ENCODE measurements at places on chromosomes 13 and 19.

DNA sequence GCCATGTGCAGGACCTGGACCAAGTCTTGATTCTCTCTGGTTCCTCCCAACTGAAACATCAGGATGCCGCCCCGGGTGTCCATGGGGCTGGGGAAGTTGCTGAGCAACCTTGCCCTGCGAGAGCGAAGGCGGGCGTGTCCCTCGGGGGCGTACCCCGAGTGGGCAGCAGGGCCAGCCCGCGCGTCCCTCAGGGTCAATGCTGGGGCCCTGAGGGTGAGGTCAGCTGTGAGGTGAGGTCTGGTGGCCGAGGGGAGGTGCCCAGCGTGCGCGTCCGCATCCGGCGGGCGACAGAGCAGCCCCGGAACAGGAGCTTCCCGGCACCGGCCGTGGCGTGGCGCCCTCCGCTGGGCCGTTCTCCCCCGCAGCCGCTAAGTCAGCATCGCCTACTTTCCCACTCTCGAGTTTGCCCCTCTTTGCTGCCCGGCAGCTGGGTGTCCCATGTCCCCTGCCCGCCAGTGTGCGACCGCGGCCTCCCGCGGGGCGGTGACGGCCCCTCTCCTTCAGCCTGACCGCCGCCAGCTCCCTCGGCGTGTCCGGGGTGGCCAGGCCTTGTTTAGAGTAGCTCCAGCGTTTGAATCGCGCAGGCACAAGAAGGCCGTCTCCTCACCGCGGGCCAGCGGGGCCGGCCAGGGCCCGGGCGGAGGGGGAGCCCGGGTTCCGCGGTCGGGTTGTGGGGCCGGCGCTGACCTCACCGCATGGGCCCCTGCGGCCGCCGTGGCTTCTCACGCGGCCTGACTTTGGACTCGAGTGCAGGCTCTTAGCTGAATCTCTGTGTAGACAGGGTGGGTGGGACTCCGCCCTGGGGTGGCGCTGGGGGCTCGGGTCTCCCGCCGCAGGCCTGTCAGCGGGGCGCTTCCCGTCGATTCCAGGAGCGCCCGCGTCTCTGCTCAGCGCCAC, 33.0 kb downstream of the GJA3 start:
- H3K4me1 ChIP-seq = peaks cover 7% of the 10 kb centered on the region
- no peak overlapping the region for H3K27ac ChIP-seq
- peak overlapping the region; percentile 86 for H3K4me3 ChIP-seq
- H3K36me3 ChIP-seq = peaks cover 2% of the 10 kb centered on the region
- peaks cover 15% of the 10 kb centered on the region for H3K27me3 ChIP-seq

GRCh38 chr13:51981355-51981754, 29.9 kb downstream of the ATP7B start:
- H3K27me3 ChIP-seq = peaks cover 11% of the 10 kb centered on the region
- no peak for DNase-seq
- no peak overlapping the region for H3K27ac ChIP-seq
- no peak overlapping the region for H3K4me3 ChIP-seq
- no peaks in the 10 kb centered on the region for H3K36me3 ChIP-seq

DNA sequence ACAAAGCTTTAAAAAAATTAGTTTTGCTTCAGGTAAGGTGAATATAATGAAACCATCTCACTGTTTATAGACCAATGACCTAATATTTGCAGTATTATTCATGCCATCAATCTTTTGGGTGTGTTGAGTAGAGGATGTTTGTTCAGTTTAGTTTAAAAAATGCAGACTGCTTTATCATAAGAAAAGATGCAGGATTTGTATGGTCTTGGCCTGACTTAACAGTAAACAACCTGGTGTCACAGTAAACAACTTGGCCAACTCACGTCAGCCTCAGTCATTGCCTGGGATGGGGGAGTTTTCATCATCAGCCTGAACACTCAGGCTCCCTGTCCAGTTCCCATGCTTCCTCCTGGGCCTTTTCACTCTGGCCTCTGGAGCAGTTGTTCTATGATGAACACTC, 55.1 kb downstream of the LMO7 start:
- peaks cover 12% of the 10 kb centered on the region for H3K36me3 ChIP-seq
- H3K4me3 ChIP-seq = no peak overlapping the region
- H3K4me1 ChIP-seq = peaks cover 7% of the 10 kb centered on the region
- H3K27ac ChIP-seq = no peak overlapping the region

DNA sequence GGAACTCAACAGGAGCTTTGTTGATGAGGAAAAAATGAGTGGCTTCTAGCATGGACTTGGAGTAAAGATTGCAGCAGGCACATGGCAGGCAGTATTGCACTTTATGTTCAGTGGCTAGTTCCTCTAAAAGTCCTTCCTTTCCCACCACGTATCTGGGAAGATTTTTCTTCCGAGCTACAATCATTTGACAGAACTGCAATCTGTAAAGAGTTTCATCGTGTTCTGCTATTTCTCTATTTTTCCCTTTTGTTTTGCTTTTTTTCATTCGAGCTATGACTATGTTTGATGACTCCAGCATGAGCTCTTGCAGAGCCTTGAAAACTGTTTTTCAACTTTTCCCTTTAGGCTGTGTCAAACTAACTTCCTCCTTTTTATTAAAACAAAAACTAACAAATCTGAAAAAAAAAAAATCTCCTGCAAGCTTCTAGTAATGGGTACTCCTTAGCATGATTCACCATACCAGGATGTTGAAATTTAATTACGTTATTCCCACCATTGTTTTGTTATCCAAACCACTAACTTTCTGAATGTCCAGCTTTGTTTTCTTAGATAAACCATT, 12.3 kb downstream of the CLDN10 start:
- no peak overlapping the region for H3K27ac ChIP-seq
- H3K27me3 ChIP-seq = peaks cover 34% of the 10 kb centered on the region
- H3K36me3 ChIP-seq = no peaks in the 10 kb centered on the region
- no peak overlapping the region for H3K4me3 ChIP-seq
- DNase-seq = no peak
- H3K4me1 ChIP-seq = no peaks in the 10 kb centered on the region

- no peaks in the 10 kb centered on the region for H3K36me3 ChIP-seq
- H3K27me3 ChIP-seq = no peaks in the 10 kb centered on the region
- H3K4me3 ChIP-seq = no peak overlapping the region
- H3K27ac ChIP-seq = no peak overlapping the region
- H3K4me1 ChIP-seq = no peaks in the 10 kb centered on the region
These were observed 336.1 kb downstream of the DNAJC15 start for GRCh38 chr13:43359536-43359935.

GRCh38 chr19:16373989-16374388, 49.4 kb downstream of the KLF2 start:
- DNase-seq = no peak
- no peak overlapping the region for H3K27ac ChIP-seq
- H3K4me3 ChIP-seq = peak overlapping the region; percentile 82
- peaks cover 9% of the 10 kb centered on the region for H3K36me3 ChIP-seq

- peaks cover 16% of the 10 kb centered on the region for H3K4me1 ChIP-seq
- peaks cover 44% of the 10 kb centered on the region for H3K27me3 ChIP-seq
- DNase-seq = no peak
- peaks cover 5% of the 10 kb centered on the region for H3K36me3 ChIP-seq
- peak overlapping the region; percentile 88 for H3K4me3 ChIP-seq
These were observed 132.8 kb upstream of the MYO16 start for GRCh38 chr13:108496362-108497210.

DNA sequence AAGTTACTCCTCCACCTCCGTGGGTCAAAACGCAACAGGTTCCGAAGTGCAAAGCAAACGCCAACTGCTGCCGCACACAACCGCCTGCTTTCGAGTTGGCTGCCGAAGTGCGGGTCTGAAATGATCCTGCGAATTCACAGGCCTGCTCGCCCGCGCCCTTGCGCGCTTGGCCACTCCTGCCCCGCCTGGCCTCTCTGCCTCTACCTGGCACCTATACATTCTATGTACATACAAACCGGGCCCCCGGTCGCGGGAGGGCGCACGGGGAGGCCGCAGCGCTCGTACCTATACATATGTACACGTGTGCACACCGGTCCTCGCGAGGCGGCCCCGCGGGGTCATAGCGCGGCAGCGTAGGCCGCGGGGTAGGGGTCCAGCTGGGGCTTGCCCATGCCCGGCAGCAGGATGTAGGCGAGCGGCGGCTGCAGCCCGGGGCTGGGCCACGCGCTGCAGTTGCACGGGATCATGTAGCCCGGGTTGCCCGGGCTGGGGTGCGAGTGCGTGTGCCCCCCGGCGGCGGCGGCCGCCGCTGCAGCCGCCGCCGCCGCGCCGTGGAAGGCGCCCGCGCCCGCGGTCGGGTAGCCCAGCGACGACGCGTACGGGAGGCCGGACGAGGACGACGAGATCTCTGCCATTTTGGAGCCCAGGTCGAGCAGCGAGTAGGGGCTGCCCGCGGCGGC, 1.3 kb downstream of the SOX21 start:
- peak overlapping the region; percentile 72 for H3K4me3 ChIP-seq
- peaks cover 2% of the 10 kb centered on the region for H3K36me3 ChIP-seq
- H3K4me1 ChIP-seq = peaks cover 11% of the 10 kb centered on the region
- no peak overlapping the region for H3K27ac ChIP-seq

DNA sequence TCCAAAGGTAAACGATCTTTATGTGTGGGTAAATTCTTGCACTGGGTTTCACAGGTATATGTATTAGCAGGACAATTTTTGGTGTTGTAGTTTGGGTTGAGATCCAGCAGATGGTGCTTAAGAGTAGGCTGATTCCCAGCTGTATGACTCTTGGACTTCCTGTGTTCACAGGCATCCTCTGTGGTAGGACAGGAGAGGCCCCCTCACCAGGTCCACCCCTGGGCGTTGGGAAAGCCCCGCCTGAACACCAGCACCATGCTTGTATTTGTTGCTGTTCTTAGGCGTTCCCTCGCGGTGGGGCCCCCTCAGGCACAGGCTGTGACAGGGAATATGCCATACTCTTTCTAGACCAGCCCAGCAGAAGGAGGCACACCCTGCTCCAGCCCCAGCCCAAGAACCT, 49.5 kb upstream of the PCDH17 start:
- H3K4me1 ChIP-seq = no peaks in the 10 kb centered on the region
- H3K27ac ChIP-seq = no peak overlapping the region
- no peaks in the 10 kb centered on the region for H3K36me3 ChIP-seq
- H3K27me3 ChIP-seq = no peaks in the 10 kb centered on the region
- DNase-seq = no peak

DNA sequence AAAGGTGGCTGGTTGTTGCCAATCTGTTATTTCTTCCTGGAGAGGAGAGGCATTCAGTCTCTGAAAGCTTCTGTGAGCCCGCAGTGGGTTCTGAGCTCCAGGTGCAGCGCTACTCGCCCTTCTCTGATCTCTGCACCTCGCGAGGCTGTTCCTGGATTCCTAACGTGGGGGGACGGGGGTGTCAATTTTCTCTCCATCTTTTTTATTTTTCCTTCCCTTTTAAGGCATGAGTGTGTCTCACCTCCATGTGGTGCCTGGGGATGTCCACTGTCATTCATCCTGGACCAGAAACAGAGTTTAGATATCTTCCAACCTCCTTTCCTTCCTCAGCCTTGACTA, 626 bp downstream of the ZNF233 start:
- no peak for DNase-seq
- H3K4me3 ChIP-seq = peak overlapping the region; percentile 82
- H3K27me3 ChIP-seq = no peaks in the 10 kb centered on the region
- H3K27ac ChIP-seq = no peak overlapping the region
- H3K4me1 ChIP-seq = peaks cover 5% of the 10 kb centered on the region

- H3K27ac ChIP-seq = no peak overlapping the region
- H3K36me3 ChIP-seq = no peaks in the 10 kb centered on the region
- no peak overlapping the region for H3K4me3 ChIP-seq
- DNase-seq = no peak
- H3K27me3 ChIP-seq = no peaks in the 10 kb centered on the region
These were observed 263.6 kb upstream of the GPC6 start for GRCh38 chr13:92963029-92963428.

DNA sequence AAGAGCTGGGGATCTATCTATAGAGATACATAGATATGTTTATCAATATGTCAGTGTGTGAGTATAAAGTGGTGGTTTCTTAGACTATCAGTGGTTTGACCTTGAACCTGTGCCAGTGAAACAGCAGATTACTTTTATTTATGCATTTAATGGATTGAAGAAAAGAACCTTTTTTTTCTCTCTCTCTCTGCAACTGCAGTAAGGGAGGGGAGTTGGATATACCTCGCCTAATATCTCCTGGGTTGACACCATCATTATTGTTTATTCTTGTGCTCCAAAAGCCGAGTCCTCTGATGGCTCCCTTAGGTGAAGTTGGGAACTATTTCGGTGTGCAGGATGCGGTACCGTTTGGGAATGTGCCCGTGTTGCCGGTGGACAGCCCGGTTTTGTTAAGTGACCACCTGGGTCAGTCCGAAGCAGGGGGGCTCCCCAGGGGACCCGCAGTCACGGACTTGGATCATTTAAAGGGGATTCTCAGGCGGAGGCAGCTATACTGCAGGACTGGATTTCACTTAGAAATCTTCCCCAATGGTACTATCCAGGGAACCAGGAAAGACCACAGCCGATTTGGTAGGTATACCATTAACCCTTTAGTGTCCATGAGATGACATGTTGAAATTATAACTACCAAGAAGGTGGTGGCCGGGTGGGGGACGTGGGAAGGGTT, 880 bp downstream of the FGF9 start:
- no peak for DNase-seq
- H3K36me3 ChIP-seq = peaks cover 2% of the 10 kb centered on the region
- peak overlapping the region; percentile 86 for H3K27ac ChIP-seq
- H3K4me3 ChIP-seq = peak overlapping the region; percentile 96
- peaks cover 35% of the 10 kb centered on the region for H3K4me1 ChIP-seq

- H3K36me3 ChIP-seq = peaks cover 3% of the 10 kb centered on the region
- peaks cover 16% of the 10 kb centered on the region for H3K4me1 ChIP-seq
- H3K4me3 ChIP-seq = no peak overlapping the region
- H3K27me3 ChIP-seq = no peaks in the 10 kb centered on the region
- peak overlapping the region; percentile 37 for H3K27ac ChIP-seq
These were observed 61.4 kb downstream of the SLC7A1 start for GRCh38 chr13:29534083-29534482.

- no peak overlapping the region for H3K27ac ChIP-seq
- no peaks in the 10 kb centered on the region for H3K27me3 ChIP-seq
- no peak overlapping the region for H3K4me3 ChIP-seq
- no peak for DNase-seq
- no peaks in the 10 kb centered on the region for H3K4me1 ChIP-seq
- H3K36me3 ChIP-seq = no peaks in the 10 kb centered on the region
These were observed 14.8 kb downstream of the FPR3 start for GRCh38 chr19:51809787-51810186.

- no peaks in the 10 kb centered on the region for H3K27me3 ChIP-seq
- H3K4me3 ChIP-seq = peak overlapping the region; percentile 67
- H3K27ac ChIP-seq = no peak overlapping the region
- H3K4me1 ChIP-seq = peaks cover 25% of the 10 kb centered on the region
These were observed 508 bp downstream of the ZBTB7A start for GRCh38 chr19:4066176-4066606.

DNA sequence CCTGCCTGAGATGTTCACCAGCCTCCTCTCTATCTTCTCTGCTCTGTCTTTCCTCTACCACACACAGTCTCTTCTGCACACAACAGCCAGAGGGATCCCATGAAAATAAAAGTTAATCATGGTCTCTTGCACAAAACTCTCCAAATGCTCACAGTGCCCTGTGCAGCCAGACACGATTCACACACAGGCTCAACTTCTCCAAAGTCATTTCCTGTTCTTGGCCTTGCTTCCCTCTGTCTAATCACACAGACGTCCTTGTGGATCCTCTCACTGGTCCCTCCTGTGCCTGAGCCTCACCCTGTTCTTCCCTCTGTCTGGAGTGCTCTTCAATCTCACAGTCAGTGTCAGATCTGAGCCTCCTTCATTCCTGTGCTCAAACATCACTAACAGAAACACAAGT, 7.8 kb downstream of the SIGLEC12 start:
- peaks cover 2% of the 10 kb centered on the region for H3K36me3 ChIP-seq
- H3K4me3 ChIP-seq = no peak overlapping the region
- H3K4me1 ChIP-seq = no peaks in the 10 kb centered on the region
